Right hindlimb (tissue), 1 donor: ENCODE measurements at places on chromosomes 11 and 22.

GRCh38 chr22:28963362-28963761, 80.0 kb downstream of the ZNRF3 start:
- DNase-seq, result no peak

DNA sequence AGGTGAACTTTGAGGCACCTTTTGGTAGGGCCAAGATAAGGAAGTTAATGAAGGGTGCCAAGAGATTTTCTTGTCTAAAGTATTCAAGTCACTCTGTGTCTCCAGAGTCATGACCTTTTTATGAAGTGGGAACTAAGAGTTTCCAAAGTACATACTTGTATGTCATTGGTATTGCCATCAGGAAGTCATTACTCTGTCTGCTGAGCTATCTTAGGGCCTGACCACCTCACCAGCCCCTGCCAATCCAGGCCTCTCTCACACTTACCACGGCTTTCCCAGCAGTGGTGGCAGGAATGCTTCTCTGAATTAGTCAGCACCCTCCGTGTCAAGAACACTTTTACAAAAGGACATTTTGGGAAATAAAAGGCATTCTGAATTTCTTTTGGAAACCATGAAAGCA, 192.8 kb upstream of the MTNR1B start:
- DNase-seq, result no peak

- DNase-seq, result no peak
Measured at GRCh38 chr11:35066030-35066429, 72.9 kb upstream of the CD44 start.

- no peak for DNase-seq
Measured at GRCh38 chr11:120066738-120067437, 71.0 kb downstream of the TRIM29 start.

DNA sequence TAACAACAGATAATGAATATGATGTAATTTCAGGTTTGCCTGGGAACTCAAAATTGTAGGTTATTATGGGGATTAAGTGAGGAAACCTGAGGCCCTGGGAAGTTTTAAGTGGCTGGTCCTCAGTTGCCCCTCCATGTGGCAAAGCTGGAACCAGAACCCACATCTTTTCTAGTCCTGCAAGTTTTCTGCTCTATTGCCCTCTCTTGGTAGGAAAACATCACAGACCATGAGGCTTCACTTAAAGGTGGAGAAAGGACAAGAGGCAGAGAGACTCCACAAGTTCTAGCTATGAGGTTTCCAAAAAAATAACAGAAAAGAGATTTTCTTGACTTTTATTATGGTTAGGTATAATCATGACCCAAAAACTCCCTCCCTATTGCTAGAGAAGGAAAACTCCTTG, 115.5 kb upstream of the DDI1 start:
- no peak for DNase-seq

- DNase-seq, result peak; percentile 77
Measured at GRCh38 chr11:133951327-133952198, 5.2 kb downstream of the IGSF9B start.

DNA sequence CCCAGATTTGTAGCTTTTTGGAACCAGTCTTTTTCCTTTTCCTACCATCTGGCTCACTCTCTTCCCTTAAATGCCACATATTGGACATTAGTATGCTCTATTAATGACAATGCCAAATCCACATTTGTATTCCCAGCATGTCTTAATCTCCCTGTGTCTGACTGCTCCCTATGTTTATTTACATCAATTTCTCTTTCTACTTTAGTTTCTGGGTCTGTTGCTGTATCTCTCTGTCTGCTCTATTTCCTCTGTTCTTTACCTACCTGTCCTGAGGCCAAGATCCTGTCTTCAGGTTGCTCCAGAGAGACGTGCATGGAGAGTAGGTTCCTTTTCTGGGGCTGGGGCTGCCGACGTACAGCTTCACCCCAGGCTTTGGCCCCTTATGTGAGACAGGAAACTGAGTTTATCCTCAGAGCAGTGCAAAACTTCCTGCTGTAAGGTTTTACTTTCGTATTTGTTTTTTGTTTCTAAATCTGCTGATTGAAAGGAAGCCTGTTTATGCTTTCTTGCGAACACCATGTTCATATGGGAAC, 25.6 kb downstream of the OR2AG2 start:
- DNase-seq, result peak; percentile 21

- DNase-seq, result peak; percentile 66
Measured at GRCh38 chr11:114060392-114061047, 1.0 kb downstream of the ZBTB16 start.
